Activated gamma-delta T cell treated with Interleukin-2 at 50 U/mL for 16 hours (primary cell): ENCODE measurements at places on chromosomes 1 and 21.

GRCh38 chr1:107776900-107777663 lies 187.9 kb downstream of the VAV3 start:
- DNase-seq, result no peak

GRCh38 chr1:188782220-188782841 lies 1695.3 kb downstream of the BRINP3 start:
- DNase-seq, result no peak

DNA sequence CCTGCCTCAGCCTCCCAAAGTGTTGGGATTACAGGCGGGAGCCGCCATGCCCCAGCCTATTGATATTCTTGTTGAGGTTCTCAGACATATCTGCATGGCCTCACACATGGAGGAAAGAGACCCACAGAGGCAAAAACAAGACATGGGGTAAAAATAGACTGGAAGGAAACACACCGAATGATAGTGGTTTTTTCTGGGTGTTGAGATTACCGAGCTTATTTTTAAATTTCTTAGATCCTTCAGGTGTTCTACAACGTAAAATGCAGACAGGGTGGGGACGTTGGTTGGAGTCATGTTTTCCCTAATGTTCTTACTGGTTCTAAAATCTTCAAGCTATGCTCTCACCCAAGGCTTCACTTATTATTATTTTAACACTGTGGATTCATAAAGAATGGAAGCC lies 23.9 kb upstream of the RUNX3 start:
- no peak for DNase-seq

GRCh38 chr1:165536016-165536415 lies 7.8 kb upstream of the LRRC52 start:
- DNase-seq, result no peak

DNA sequence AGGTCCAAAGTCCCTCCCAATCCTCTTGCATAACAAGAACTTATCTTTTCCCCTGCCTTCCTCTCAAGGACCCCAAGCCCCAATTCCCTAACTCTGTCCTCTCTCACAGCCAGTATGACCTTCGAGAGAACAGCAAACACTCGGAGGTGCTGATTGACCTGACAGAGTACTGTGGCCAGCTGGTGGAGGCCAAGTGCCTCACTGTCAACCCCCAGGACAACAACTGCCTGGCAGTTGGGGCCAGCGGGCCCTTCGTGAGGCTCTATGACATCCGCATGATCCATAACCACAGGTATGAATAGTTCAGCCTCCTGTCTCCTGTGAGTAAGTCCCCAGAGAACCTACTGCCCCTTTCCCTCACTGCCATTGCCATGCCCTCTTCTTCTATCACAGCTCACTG lies 29.9 kb upstream of the TMEM222 start:
- DNase-seq, result no peak

DNA sequence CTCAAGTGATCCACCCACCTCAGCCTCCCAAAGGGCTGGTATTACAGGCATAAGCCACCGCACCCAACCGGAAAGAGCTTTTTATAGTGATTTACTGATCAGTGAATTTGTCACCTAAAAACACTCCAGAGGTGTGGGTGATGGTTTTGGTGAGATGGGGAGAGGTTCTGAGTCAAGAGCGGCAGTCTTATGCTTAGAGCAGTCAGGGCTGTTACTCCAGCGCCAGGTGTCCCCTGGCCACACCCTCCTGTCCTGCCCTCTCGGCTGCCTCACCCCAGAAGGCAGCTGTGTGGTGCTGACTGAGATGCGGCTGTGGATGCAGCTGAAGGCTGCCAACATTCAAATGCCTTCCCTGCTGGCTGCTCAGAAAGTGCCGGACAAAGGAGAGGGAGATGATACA lies 94.5 kb upstream of the LPGAT1 start:
- DNase-seq, result no peak

- no peak for DNase-seq
Observed at GRCh38 chr21:43342301-43342881, 84.5 kb downstream of the SIK1 start.

DNA sequence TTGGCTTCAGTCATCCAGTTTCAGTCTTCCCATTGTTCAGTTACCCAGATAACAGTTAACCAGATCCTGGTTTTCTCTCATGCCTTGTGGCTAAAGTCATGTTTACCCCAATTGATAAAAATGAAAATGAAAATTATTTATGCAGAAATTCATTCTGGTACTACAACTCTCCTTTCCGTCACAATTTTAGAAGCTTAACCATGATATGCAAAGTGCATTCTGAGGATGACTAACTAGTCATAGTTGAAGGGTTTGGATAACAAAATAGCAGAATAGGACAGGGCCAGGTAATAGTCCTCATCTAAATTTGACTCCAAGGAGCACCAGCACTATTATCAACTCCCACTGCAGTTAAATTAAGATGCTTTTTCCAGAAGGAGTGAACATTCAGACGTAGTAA lies 94.7 kb downstream of the NTMT2 start:
- DNase-seq, result no peak

DNA sequence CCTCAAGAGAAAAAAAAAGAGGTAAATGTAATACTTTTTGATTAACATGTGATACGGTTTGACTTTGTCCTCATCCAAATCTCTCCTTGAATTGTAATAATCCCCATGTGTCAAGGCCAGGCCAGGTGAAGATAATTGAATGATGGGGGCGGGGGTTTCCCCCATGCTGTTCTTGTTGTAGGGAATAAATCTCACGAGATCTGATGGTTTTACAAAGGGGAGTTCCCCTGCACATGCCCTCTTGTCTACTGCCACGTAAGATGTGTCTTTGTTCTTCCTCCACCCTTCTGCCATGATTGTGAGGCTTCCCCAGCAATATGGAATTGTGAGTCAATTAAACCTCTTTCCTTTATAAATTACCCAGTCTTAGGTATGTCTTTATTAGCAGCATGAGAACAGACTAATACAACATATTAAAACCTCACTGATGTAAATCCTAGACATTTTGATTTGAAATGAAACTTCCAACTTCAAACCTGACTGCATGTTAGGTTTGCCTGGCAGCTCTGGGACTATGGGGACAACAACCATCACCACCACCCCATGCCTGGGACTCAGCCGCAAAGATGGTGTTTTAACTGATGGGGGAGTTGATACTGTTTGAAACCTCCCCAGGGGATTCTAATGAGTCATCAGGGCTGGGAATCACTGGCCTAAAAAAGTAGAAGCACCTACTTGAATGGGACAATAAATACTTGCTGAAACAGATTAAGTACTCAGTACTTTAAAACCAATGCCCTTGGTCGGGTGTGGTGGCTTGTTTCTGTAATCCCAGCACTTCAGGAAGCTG lies 32.8 kb upstream of the BACH1 start:
- no peak for DNase-seq

- DNase-seq, result no peak
Observed at GRCh38 chr1:90716552-90717355, at the start of gene BARHL2. TSS of gene BARHL2 (minus strand) at chr1:90717302. CDS start at chr1:90717195, 107 bp downstream.

- DNase-seq, result no peak
Observed at GRCh38 chr1:51373898-51374297, 43.5 kb upstream of the TTC39A start.

DNA sequence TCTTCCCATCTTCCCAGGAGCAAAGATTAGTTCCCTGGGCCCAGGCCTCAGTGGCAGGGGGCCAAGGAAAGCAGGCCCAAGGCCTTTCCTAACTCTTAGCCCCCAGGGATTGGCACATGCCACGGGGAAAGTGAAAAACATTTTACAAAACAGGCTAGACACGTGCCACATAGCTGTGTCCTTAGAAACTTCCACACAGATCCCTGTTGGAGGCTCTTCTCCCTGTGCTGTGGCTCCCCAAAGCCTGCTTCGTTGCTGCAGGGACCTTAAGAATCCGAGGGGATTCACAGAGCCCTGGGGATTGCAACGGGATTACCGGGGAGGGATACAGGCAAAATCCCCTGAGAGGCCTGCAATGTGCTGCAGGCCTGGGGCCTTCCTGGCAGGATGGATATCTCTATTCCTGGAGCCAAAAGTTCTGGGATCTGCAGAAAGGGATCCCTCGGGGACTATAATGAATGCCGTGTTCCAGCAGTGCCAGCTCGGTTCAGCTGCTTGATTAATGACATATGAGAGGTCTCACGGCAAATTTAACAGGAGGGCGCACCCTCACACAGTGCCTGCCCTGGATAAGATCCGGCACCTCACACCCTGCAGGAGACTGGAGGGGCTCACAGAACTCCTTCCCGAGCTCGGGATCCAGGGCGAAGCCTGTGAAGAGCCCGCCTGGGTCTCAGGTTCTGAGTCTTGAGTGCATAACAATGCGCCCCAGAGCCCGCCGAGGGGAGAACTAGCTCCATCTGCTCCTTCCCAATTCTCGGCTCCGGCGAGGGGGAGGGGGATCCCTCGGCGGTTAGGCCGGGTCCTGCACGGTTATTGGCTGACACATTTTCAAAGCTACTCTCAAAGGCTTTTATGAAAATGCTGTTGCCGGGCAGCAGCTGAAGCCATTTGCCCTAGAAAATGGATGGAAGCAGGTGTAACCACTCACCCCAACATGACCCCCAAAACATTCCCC lies 15.3 kb upstream of the RGS8 start:
- DNase-seq, result no peak

DNA sequence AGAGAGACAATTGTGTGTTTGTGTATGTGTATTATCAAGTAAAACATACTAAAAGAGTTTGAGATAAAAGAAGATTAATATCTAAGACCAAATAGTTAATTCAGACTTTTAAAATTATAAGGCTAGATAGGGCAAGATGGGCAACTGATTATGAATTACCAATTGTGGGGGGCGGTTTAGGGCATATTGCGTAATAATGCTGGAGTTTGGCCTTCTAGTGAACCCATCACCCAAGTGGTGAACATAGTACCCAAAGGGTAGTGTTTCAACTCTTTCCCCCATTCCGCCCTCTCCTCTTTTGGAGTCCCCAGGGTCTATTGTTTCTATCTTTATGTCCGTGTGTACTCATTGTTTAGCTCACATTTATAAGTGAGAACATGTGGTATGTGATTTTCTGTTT lies 55.4 kb downstream of the FRRS1 start:
- no peak for DNase-seq

- no peak for DNase-seq
Observed at GRCh38 chr21:45562402-45562801, 20.2 kb upstream of the SLC19A1 start.
